NCI-H774 (cell line): ENCODE measurements at places on chromosomes 13 and 19.

DNA sequence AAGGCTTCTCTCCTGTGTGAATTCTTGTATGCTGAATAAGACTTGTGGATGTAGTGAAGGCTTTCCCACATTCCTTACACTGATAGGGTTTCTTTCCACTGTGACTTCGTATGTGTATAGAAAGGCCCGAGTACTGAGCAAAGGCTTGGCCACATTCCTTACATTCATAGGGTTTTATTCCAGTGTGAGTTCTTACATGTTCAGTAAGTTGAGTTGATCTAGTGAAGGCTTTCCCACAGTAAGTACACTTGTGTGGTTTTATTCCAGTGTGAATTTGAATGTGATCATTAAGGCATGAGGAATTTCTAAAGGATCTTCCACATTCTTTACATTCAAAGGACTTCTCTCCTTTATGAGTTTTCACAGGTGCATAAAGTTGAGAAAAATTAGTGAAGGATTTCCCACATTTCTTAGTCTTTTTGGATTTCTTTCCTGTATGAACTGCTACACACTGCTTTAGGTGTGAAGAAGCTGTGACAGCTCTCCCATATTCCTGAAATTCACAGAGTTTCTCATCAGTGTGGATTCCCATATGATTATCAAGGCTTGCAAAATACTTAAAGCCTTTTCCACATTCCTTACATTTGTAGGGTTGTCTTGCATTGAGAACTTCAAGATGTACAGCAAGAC lies 10.4 kb downstream of the ZNF561 start:
- no peak for DNase-seq

DNA sequence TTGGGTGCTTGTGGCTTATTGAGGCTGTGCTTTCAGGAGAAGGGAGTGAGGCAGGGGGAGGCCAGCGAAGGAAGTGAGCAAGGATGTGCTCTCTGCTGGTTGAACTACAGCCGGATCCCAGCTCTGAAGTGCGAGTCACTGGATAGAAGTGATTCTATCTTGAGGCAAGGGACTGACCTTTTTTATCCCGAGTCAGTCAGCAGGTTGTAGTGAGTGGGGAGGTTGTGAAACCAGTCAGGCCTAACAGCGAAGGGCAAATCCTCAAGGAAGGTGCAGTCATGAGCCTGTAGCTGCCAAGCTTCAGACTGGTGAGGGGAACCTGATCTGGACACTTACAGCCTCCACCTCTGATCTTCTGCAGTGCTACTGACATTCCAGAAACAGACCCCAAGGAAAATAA lies 18.6 kb downstream of the SCEL start:
- no peak for DNase-seq

GRCh38 chr19:55441319-55441691 lies 1.8 kb downstream of the SHISA7 start:
- DNase-seq: no peak

DNA sequence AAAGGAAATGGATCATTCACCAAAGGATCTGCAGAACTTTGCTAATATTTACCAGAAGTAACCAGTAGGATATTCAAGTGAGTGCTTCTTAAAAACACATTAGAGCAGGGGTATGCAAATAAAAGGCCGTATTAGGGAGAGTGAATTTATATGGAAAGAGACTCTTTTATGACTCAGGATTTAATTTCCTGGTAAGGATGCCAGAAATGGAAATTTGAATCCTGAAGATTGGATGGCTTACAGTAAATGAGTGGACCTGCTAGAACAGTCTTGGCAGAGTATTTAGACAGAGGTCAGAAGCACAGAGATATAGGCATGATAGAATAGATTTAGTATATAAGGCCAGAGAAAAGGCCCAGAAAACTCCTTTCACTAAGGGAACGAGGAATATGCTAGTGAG lies 201.6 kb downstream of the SLITRK5 start:
- no peak for DNase-seq

DNA sequence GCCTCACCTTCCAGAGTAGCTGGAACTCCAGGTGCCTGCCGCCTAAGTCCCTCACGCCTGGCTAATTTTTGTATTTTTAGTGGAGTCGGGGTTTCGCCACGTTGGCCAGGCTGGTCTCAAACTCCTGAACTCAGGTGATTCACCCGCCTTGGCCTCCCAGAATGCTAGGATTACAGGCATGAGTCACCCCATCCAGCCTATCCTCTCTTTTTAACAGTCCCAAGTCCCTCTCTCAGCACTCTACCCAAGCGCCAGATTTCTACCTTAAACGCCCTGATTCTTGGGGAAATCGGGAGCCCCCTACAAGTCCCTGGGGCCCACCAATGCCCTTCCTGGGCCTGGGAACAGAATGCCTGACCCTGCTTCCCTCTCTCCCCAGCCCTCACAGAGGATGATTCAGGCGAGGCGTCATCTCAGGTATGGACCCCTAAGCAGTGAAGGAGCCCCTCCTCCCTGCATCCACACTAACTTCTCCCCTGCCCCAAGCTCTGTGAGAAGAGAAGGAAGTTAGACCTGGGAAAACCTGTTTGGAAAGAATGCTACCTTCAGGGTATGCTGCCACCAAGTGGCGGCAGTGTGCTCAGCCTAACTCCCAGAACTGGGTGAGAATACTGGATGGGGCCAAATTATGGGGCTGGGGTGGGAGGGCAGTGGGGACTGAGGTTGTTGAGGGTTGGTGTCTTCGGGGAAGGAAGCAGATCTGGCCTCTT lies 20.8 kb upstream of the EBI3 start:
- no peak for DNase-seq

GRCh38 chr19:906480-906879 lies 6.5 kb downstream of the R3HDM4 start:
- DNase-seq: no peak

DNA sequence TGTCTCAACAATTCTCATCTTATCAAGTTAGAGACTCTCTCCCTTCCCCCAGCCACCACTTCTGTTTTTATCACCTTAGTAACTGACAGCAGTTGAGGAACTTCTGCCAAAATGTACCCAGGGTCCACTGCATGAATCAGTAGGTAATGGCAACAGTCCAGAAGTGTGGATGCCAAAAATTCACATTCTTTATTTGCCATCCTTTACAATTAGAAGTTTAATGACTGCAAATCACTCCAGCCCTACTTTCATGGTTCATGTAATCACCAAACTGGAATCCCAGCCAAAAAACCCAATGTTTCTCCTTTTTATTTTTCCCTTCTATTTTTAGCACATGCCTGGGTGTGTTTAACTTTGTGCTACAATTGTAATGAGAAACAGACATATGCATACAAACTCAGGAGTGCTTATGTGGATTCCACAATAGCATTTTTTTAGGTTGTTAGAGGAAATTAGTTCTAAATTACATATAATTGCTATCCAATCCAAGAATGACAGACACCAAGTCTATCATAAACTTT lies 243.5 kb downstream of the RGCC start:
- DNase-seq: peak; percentile 26

GRCh38 chr19:2426611-2427428 lies 566 bp downstream of the TIMM13 start:
- peak; percentile 10 for DNase-seq

DNA sequence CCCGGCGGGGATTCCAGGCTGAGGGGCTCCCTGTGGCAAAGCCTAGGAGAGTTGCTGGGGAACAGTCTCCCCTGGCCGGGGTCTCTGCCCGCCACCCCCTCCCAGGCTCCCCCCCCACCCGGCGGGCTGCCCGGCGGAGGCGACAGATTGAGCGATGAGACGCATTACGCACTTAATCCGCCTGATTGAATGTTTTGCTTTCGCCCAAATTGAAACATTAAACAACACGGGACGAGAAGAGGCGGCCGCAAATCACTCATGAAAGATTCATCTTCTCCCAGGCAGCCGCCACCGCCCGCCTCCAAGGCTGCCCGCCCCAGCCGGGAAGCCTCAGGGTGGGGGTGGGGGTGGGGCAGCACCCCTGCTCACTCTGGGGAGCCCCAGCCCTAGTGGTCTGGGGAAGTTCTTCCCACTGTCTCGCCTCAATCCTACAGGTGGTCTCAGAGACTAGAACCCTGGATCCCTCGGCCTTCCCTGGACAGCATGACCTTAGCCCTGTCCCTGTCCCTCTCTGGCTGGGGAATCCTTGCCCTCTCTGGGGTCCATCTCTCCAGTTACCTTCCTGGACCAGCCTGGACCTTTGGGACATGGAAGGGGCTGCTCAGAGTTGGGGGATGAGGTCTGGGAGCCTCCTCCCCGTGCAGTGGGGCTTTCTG lies 7.6 kb upstream of the ERFL start:
- DNase-seq: no peak

- DNase-seq: no peak
Measured at GRCh38 chr19:49335784-49336481, 727 bp downstream of the CD37 start.

DNA sequence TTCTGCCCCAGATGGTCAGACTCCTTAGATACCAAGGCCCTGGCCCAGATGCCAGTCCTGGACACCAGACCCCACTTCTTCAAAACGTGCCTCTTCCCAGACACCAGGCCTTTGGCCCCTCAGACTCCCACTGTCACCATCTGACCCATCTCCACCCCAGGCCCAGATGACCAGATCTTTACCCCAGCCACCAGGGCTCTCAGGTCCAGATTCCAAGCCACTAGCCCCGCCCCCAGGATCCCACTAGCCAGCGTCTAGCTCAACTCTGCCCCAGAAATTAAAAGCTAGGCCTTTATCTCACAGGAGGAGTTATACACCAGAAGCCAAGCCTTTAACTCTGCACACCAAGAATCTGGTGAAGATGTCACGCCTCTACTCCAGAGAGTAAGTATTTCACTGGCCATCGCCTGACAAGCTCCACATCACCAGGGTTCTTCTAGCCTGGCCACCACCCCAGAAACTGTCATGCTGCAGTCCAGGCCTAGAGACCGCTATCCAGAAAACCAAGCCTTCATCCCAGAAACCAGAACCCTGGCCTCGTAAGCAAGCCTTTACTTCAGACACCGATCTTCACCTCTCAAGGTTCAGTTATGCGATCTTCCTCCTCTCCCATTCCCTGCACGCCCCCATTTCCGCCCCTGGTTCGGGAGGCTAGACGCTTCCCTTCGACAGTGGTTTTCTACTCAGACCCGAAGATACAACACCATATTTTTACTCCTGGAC lies 595 bp downstream of the XAB2 start:
- no peak for DNase-seq

DNA sequence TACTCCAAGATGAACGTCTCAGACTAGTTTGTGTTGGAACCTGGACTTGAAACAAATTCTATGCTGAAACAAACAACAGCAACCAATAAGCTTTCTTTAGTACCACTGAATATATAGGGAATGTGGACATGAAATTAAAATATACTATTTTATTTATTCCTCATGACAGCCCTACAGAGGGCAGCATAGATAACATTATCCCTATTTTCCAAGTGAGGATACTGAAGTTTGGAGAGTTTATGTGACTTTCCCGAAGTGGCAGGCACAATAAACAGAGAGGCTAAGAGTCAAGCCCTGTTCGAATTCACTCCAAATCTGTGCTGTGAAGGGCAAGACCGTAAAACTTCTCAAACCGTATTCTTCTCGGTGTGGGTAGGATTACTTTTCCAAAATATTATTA lies 509.9 kb upstream of the GPC6 start:
- DNase-seq: no peak

DNA sequence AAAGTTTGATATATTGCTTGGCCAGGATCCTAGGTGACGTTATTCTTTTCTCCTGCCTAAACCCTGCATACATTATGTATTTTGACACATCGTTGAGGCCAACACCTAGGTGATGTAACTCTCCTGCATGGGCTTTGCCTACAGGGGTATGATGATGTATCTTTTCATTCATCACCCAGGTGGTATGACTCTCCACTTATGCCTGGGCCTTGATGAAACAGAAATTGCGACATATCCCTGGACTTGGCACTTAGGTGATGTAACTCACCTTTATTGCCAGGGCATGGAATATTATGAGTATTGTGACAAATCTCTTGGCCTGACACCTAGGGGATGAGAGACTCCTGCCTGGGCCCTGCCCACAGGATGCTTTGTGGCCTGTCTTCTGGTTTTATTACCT lies 18.5 kb upstream of the ZNF681 start:
- DNase-seq: no peak

- no peak for DNase-seq
Measured at GRCh38 chr13:107734891-107735625, 480.3 kb downstream of the LIG4 start.

DNA sequence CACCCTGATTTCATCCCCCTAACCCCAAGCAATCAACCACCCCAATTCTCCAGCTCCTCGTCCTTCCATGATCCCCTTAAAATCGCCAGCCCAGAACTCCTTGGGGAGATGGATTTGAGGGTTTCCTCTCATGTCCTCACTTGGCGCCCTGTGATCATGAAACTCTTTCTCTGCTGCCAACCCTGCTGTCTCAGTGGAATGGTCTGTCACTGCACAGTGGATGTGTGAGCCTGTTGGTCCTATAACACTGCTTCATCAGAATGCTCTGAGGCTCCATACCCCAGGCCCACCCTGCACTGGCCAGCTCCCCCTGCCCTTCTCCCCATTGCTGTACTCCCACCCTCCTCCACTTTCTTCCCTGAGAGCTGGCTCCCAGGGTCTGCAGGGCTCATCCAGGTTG lies 12.6 kb upstream of the ZNF792 start:
- no peak for DNase-seq

DNA sequence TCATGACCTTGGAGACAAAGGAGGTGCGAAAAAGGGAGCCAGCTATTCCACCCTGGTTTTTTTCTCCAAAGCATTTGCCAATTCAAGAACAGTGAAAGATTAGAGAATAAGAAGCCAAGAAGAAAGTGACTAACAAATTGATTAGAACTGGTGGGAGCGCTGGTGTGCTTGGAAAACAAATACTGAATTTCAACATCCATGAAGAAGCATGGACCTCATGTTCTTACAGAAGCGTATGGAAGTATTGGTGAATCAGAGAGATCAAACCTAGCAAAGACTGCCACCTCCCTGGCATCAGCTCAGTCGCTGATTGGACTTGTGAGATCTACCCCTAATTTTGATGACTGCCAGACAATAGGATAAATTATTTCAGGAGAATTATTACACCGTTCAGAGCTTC lies 195.3 kb downstream of the ITGBL1 start:
- no peak for DNase-seq

GRCh38 chr13:40023595-40024203 lies 368.2 kb downstream of the COG6 start:
- DNase-seq: no peak

DNA sequence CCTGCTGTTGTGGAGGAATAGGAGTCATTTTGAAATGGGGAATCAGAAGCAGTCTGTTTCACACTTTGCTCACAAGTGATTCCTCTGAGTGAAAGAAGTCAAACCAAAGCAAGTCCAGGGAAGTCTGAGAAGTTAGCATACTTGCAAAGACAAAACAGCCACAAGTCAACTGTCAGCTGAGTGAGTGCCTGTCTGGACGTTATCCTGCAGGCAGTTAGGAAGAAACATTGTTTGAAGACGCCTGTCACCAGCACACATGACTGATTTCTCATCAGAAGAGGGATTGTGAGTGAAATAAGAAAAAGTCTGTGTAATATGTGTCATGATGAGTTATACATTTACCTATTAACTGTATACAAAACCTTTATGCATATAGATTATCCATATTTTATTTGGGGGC lies 153.5 kb downstream of the KCNRG start:
- DNase-seq: no peak
